Activated CD8-positive, alpha-beta memory T cell treated with anti-CD3 and anti-CD28 coated beads, Interleukin-2, amount 10 ng/mL, durations not matched to agents 7 days and 5 days (primary cell): ENCODE measurements at places on chromosomes 5 and 9. TPM values are rescaled to one million over a fixed set of nuclear protein-coding genes. Genes with fewer than 3 reads are reported as not detected.

DNA sequence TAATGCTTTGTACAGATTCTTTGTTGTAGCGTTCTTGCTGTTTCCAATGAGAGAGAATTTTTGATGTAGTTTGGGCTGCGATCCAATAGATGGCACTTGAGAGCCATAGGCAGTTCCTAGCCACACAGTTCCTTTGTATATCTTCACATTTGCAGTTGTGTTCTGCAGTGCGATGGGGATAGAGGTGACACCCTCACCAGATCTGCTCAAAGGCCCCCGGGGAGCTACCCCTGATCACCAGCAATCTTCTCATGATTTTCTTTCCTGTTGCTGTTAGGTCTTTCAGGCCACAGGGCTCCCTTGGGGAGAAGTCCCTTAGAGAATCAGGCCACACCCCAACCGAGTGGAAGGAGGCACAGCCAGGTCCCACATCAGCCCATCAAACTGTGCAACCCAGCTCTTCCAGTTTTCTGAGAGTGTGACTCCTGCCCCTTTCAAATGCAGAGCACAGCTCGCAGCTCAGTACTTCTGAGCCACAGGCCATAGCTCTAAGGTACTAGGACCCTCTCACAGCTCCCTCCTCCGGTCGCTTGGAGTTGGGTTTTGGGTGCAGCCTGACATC lies 353.7 kb downstream of the SLCO4C1 start:
- no peak for DNase-seq

DNA sequence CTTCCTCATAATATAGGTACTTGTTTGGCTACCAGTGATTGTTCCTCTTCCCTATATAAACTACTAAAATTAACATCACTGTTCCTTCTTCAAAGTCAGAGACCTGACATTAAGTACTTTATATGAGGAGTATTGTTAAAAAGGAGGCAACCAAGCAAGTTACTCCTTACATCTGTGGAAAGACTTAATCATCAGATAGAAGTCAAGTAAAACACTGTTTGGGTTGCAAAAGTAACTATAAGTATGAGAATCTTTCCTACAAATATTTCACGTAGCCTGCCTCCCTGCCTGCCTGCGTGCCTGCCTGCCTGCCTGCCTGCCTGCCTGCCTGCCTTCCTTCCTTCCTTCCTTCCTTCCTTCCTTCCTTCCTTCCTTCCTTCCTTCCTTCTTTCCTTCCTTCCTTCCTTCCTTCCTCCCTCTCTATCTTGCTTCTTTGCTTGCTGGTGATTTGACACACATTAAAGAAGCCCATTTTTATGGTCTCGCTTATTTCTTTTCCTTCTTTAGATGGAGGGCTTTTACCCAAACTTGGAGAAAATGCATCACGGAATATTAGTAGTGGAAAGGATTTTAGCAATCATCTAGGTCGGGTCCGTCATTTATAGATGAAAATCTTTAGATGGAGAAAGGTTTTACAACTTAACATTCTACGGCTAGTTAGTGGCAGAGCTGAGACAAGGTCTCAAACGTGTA lies 3.2 kb downstream of the CER1 start:
- DNase-seq: no peak

GRCh38 chr5:168165221-168165914 lies 126.1 kb upstream of the WWC1 start:
- DNase-seq: no peak

DNA sequence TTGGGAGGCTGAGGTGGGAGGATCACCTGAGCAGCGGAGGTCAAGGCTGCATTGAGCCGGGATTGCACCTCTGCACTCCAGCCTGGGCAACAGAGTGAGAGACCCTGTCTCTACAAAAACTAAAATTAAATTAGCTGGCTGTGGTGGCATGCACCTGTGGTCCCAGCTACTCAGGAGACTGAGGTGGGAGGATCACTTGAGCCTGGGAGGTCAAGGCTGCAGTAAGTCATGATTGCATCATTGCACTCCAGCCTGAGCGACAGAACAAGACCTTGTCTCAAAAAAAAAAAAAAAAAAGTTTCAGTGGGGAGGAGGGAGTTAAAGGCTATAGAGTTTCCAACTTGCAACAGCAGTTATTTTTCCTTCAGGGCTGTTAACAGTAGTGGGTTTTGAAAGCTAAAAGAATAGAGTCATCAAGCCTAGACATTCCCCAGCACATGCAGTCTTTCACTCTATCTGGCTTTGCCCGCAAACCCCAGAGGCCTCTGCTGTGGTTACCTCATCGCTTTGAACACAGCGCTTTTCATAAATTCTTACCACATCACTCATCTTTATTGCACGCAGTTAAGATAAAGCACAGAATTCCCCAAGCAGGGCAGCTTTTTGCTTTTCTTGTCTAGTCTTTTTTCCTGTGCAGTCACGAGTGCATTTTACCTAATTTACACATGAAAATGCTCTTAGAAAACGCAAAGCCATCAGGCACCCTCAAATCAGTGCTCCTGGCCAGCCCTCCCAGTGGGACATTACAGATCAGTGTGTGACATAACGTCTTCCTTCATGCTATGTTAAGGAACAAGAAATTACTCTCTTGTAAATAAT lies 8.7 kb upstream of the SLC2A8 start:
- peak; percentile 96 for DNase-seq

DNA sequence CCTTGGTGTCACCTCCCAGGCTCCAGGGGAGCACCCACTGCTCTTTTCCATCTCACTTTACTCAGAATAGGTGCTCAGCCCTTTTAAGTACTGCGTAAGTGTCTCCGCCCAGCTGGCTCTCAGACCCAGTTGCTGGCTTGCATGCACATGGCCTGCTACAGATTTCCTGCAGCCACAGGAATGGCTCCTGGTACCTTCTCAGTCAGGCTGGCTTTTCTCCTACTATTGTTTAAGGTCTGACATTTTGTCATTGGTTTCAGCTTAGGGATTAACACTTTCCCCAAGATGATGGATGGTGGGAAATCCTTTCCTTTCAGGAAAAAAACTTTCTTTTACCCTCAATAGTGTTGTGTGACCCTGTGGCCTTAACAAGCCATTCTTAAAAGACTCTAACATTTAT lies 1652.3 kb upstream of the WWC1 start:
- DNase-seq: no peak

GRCh38 chr5:78602400-78602799 lies 46.2 kb downstream of the LHFPL2 start:
- DNase-seq: no peak

DNA sequence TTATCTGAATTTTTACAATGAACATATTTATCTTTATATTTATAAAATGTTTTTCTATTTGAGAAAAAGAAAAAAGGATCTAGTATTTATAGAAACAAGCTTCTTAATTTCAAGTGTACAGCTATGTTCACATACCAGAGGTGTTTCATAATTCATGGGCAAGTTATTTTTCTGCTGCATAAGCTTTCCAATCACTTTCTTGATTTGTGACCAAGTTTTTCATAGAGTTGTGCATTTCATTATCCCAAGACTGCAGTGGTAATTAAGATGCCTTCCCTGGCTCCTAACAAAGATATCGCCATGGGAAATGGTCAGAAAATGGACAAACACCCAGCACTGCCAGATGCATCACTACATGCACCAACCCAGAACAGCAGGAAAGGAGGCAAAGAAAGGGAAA lies 124.6 kb downstream of the GNAQ start:
- no peak for DNase-seq

DNA sequence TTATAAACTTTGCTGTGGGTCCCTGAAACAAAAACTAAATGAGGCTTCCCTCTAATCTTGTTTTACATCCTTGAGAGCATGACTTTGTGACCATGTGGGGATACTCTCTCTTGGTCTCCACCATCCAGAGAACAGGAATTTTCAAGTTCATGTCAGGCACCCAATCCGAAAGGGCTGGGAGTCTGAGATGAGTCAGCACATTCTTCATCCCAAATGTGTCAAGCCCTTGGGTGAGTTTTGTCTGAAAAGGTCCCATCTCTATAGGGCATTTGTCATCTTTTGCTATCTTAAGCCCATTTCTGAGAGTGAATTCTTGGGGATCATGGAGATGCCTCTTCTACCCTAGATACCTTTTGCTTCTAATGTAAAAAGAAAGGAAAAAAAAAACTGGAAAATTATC lies 26.9 kb upstream of the RAPGEF6 start:
- no peak for DNase-seq

DNA sequence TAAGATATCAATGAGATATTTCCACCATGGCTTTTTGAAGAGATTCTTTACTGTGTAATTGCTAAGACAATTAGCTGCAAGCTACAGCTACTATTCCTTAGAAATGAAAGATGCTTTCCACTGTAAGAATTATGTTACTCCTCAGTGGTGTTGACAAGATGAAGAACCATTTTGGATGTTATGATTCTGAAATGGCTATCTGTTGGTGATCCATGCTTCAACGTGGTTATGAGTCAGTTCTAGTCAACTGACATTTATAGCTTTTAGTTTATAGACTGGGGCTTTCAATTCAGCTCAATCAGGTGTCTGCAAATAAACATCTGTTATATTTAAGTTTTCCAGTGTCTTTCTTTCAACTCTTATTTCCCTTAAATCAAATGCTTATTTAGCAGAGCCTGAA lies 93.7 kb downstream of the SGCD start:
- DNase-seq: no peak

- DNase-seq: no peak
These were observed 288.1 kb upstream of the PANK3 start for GRCh38 chr5:168867241-168867640.

DNA sequence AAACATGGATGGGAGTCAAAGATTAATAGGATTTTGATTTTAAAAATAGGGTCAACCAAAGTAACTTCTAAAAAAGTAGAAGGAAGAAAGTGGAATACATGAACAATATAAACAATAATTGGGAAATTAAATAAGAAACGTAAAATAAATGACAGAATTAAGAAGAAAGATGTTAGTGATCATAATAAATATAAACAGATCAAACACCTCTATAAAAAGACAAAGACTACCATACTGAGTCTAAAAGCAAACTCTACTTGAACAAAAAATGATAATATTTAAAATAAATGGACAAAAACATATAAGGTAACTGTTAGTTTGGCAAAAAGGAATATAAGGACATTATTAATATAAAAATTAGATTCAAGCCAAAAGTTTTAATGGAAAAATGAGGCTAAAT lies 57.7 kb upstream of the ZNF618 start:
- no peak for DNase-seq

GRCh38 chr9:5560443-5561100 lies 50.2 kb downstream of the PDCD1LG2 start:
- DNase-seq: no peak

DNA sequence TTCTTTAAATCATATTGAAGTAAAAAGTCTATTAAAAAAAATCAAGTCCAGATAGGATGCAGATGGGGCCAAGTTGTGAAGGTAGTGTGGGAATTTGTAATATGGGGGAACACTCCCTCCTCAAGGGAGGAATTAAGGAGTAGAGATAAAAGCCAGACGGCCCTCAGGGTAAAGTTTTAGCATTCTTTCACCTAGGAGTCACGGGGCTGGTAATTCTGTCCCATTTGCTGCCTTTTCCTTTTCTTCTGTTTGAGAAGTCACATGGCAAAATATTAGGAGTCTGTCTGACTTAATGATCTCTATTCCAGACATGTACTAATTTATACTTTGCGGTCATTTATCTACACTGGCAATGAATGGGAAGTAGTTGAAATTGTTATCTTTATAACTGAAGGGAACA lies 61.9 kb downstream of the SNX24 start:
- no peak for DNase-seq

The STPG3 gene
- not detected for total RNA-seq

The PCDHGC3 gene
- total RNA-seq: not detected

The TAF11L4 gene
- total RNA-seq: not detected

The DROSHA gene
- 76.3 TPM for total RNA-seq
